Esophagus squamous epithelium (tissue), 5 donors: ENCODE measurements at places on chromosomes 2 and 18.

DNA sequence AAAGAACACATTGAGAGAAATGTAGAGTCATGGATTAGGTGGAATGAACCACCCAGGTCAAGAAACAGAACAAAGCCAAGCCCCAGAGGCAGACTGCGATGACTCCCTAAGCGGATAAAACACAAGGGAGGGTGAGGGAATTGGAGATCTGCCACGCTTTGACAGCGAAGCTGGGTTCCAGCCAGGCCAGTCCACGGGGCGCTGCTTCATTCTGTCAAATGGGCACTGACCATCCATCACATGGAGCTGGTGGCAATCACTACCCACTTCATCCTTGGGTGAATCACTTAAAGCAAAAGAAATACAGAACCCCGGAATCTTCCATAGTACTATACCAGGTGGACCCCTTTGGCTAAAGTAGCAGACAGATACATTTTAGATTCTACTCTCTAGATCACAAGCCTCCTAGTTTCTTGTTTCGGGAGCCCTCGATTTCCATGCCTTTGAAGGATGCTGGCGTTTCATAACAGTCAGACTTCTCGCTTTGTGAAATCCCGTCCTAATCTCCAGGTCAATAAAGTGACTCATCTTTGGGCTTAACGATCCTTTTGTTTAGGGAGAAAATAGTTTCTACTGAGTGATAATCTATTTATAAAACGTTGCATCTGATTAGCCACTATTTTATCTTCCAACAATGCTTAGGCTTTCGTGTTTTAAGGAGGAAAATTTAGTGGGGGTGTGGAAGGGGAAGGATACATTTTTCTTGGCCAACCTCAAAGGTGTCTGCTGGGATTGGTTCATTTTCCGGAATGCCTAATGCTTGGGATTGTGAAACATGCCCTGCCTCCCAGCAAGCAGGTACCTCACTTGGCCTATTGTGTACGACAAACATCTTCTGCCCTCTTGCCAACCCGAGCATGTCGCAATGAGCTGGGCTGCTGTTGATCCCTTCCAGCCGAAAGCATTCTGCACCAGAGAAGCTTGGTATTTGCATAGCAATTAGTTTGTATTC is 44.1 kb upstream of the HDAC4 start:
- DNase-seq, result no peak

DNA sequence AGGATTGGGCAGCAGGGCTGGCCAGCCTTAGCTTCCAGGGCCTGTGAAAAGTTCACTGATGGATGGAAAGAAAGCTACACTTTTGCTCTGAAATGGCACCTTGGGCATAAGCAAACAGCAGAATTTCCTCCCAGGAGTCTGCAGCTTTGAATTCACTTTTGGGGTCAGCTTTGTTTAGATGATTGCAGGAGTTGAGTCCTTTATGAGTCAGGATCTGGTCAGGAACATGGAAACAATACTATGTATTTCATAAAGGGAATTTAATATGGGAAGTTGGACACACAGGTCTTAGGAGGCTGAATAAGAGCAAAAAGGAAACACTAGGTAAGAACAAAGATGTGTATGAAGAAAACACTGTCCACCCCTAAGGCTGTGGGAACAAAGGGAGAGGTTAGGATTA is 345.3 kb downstream of the TSN start:
- no peak for DNase-seq

DNA sequence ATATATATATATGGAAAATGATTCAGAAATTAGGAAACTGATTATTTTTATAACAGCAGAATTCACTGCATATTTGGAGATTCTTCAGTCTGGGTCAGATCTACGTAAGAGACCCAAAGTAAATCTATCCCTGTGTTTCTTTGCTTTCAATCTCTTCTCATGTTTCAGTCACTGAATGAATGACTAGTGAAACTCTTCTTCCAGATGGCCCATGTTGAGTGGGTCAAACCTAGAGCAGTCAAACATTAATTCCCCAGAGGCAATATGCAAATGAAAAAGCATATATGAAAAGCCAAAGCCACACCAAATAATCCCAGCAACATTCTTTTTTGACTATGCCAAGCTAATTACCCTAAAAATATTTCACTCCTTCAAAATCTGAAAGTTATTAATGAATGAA is 317.3 kb downstream of the RBM43 start:
- DNase-seq, result no peak

GRCh38 chr2:173658946-173659371 is 304.3 kb downstream of the CDCA7 start:
- DNase-seq, result no peak

DNA sequence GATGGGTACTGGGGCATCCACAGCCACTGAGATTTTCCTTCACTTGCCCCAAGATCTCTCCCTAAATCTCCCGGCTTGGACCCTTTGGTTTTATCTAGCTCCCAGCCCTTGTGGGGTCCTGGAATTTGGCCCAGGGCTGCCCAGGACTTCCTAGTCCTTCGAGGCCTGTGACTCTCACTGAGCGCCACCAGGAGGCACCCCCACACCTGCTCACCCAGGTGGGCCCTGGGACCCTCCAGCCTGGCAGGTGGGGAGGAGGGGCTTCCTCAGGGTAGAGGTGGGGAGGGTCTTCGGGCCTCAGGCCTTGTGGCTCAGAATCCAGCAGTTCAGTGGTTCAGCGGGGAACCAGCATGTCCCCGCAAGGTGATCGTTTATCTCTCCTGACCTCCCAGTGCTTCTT is 11.9 kb upstream of the PRSS56 start:
- no peak for DNase-seq

GRCh38 chr18:8519102-8519501 is 90.1 kb upstream of the RAB12 start:
- no peak for DNase-seq

DNA sequence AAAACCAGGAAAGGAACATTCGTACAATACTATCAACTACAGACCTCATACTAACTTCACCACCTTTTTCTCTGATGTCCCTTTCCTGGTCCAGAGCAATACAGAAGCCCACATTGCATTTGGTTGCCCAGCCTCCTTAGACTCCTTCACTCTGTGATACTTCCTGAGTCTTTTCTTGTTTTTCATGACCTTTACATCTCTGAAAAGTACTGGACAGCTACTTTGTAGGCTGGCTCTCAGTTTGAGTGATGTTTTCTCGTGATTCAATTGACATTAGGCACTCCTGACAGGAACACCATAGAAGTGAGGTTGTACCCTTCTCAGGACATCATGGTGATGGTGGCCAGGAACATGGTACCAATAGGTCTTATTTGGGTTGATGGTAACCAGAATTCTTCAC is 185.9 kb upstream of the SLC39A10 start:
- DNase-seq, result no peak

DNA sequence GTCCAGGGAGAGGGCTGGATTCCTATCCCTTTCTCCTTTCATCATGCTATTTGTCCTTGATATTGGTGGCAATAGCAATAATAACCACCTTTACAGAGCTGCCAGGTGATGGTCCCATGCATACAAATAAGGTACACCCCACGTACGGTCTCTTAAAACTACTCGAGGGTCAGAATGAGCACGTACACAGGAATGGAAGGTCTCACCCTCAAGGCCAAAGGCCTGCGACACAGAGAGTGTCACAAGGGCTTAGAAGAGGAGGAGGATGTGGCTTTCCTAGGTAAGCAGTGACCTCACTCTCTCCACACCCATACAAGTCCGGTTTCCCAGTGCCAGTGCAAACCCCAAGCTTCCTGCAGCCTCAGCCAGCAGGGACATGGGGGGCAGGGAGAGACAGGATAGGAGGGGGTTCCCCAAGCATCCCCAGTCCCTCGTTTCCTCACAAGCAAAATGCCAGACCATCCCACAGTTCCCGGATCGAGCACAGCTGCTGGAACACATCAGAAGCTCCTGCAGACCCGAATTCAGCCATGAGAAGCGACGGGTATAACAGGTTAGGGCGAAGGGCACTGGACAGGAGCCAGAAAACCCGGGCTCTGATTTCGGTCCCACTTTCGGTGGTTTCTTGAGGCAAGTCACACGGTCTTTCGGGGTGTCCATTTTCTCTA is 49.2 kb downstream of the PLB1 start:
- DNase-seq, result no peak
